ENCODE measurements at places on chromosomes 12 and 14.

DNA sequence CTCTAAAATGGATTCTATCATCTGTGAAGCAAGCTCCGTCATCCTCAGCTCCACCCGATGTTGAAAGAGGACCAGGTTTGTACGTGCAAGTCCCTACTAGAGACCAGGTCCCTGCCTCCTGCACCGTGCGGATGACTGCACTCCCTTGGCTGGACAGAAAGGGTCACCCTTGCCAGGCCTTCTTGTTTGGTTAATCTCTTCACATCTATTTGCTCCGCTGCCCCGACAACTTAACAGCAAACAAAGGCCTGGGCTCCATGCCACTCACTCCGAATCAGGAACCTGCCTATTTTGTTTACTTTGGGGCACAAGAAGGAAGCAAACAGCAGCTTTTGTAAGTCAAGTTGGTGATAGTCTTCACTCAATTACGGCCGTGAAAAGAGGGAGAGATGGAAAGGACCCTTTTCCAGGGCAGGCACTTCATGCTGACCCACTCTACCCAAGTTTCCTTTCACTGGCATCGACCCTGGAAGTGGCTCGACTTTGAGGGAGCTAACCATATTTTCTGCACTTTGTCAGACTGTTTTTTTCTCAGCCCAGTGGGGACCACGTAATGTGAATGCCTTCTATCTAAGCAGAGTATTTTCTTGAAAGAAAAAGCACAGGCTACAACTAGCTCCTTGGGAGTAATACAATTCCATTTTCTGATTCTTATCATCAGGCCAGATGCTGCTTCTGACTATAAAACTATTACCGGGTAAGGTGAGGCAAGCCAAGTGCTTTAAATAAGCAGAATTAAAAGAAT is 202.6 kb downstream of the FOXN3 start:
- DNase-seq: no peak

DNA sequence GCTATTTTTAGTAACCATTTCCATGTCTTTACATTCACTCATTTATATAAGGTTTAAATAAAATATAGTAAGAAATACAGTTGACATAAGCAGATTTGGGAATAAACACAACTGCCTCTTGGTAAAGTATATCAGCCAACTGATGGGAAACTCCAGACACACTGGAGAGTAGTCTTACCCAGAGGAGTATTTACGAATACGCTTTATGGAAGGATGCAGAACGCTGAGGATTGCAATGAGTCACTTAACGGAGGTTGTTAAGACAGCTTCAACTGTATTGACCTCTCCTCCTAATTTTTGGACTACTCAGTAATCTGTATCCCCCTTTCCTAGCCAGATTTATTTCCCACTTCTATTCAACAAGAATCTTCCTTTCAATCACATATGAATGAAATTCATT is 6.0 kb downstream of the C2CD5 start:
- DNase-seq: no peak

DNA sequence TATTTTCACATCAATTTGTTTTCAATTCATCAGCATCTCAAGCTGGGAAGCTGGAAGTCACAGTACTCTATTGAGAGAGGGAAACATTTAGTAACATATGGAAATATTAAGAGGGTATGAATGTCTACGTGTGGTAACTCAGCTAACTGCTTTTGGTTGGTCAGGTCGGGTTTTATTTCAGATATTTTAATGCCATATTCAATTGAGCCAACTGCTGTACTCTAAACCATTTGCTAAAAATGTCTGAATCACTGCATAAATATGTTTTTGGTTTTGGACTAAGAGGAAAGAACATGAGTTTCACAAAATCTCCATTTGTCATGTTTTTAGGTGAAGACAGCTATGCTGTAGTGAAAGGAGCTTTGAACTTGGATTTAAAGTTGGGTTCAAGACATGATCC is 18.9 kb upstream of the PPFIBP1 start:
- no peak for DNase-seq

DNA sequence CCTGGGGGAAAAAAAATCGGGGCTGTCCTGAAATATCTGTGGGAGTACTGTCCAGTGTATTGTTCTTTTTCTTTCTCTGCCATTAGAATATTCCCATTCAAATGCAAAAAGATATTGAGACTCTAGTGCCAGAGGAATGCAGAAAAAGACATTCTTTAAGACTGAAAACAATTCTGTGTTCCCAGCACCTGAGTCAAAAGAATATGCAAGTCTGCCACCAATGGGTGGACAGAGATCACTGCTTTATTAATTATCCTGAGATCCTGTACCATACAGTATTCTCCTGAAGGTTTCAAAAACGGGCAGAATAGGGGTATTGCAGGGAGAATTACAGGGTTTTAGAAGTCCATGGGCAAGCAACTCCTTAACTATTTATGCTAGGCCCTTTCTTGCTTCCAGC is 361.8 kb downstream of the C12orf50 start:
- DNase-seq: no peak

DNA sequence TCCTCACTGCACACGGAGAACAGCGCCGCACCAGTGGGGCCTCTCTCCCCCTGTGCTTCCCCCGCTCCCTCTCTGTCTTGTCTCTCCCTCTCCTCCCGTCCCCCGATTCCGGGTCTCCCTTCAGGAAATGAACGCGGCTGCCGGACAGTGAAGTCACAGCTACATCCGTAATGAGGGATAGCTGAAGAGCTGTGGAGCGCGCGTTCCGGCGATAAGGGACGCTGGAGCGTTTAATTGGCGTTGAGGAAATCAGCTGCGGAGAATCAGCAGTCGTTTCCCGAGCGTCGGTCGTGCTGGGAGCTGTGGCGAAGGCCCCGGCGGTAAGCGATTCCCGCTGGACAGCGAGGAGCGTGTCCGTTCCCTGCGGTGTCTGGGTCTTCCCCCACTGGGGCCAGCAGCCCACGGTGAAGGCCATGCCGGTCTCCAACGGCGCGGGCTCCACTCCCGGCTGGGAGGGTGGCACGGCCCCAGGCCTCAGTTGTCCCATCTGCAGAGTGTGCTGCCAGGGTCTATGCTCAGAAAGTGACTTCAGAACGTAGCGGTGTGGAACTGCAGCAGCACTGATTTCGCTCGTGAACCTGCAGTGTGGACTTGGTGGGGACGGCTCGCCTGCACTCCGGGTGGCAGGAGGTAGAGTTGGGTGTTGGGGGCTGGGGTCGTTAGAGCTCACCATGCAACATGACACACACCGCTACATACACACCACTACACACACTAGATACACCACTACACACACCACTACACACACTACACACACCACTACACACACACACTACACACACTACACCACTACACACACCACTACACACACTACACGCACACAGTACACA is 10.9 kb downstream of the NOC4L start:
- no peak for DNase-seq

DNA sequence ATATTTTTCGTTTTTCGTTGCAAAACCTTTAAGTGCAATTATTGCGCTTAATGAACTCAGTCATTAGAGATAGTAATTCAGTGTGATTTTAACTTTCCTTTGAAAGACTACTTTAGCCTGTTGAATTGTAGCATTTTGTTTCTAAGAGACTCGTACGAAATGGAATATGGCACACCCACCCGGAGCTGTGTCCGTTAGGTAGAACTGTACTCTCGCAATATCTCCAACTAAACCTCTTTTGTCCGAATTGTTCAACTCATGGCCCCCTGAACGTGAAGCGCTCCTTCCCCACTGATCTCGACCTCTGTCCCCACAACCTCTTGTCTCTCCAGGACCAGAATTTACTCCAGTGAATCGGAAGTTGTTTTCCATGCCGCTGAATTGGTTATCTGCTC is 800 bp downstream of the PCNX4 start:
- no peak for DNase-seq

GRCh38 chr14:97198813-97199212 is 401.6 kb downstream of the VRK1 start:
- DNase-seq: no peak

DNA sequence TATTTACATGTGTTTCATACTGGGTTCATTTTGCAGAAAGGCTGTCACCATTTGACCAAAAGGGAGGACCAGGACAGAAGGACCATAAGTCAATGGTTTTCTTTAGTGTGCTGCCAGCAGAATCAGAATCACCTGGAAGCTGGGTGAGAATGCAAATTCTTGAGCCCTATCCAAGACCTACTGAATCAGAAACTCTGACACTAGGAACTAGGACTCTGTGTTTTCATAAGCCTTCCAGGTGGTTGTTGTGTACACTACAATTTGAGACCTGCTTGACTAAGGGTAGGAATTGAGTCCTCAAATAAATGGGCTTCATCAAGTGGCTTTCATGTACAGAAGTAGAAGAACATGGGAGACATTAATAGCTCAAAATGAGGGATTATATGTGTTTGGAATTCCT is 32.2 kb downstream of the PDE6H start:
- DNase-seq: no peak

GRCh38 chr14:102415671-102416070 is 52.9 kb downstream of the TECPR2 start:
- DNase-seq: no peak

DNA sequence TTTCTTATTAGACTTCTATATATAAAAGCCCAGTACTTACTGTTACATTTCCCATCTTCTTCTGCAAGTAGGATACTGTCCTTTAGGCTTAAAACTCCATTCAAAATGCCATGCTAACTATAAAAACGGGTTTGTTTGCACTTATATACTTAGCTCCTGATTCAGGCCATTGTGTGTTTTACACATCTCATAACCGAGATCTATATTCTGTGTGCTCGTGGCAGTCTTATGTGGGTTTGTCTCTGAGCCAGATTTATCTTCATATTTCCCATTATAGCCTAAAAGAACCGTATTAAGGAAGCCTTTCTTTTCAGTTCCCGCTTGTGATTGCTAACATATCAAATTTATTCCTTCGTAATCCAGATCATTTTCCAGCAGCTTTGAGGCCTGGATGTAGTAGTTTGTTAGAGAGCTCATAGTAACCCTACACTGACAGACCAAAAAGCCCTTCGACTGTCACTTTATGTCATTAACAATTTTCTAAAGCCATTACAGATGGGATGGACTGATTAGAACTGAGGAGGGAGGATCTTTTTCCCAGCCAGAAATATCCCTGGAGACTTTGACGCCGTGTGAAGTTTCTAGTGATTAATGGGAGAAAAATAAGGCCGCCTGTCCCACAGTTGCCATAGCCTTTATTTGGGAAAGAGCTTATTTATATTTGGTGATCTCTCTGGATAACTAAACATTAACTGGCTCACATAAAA is 508.5 kb downstream of the FOXG1 start:
- DNase-seq: no peak

GRCh38 chr12:27284751-27285150 is 40.7 kb downstream of the STK38L start:
- no peak for DNase-seq

DNA sequence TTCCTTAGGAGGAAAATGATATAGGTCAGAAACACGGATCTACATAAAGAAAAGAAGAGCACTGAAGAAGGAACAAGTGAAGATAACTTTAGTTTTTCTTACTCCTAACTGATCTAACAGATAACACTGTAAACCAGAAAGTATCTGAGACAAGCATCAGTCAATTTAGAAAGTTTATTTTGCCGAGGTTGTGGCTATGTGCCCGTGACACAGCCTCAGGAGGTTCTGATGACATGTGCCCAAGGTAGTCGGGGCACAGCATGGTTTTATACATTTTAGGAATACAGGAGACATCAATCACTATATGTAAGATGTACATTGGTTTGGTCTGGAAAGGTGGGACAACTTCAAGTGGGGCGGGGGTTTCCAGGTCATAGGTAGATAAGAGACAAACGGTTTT is 23.0 kb downstream of the SAMD15 start:
- DNase-seq: no peak

- DNase-seq: no peak
Observed at GRCh38 chr12:96448300-96448699, 41.1 kb upstream of the CFAP54 start.

GRCh38 chr12:95266254-95266653 is 48.6 kb downstream of the VEZT start:
- DNase-seq: no peak

DNA sequence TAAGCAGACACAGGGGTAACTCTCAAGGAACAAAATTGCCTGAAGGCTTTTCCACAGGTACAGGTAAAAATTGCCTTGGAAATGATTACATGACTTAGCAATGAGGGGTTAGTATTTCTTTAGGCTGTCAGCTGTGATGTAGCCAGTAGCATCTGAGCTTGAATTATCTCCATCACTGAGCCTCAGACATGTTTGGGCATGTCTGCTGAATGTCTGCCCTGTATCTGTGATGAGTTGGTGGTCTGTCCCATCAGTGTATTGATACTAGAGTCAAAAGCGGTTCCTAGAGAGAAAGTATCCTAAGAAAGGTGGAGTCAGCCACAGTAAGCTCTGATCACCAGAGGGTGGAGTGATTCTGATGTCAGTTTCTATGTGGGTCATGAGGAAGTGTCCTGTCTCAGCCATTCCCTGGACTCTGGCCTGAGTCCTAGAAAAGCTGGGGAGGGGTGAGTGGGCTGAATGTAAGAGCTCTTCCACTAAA is 16.3 kb downstream of the AKAP6 start:
- DNase-seq: no peak

DNA sequence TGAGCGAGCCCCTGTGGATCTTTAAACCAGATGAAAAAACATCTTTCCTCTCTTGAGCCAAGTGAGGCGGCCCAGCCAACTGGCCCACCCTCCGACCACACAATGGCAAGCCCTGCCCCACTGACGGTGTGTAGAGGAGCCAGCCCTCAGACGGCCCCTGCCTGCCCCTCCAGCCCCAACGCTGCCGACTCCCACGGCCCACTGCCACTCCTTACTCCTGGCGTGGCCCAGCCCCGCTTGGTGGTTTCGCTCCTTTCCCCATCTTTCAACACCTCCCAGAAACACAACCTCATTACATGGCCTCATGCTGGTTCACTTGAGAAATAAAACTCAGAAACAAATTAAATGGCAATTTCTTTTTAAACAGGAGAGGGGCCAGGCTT is 80.6 kb upstream of the DICER1 start:
- DNase-seq: no peak

DNA sequence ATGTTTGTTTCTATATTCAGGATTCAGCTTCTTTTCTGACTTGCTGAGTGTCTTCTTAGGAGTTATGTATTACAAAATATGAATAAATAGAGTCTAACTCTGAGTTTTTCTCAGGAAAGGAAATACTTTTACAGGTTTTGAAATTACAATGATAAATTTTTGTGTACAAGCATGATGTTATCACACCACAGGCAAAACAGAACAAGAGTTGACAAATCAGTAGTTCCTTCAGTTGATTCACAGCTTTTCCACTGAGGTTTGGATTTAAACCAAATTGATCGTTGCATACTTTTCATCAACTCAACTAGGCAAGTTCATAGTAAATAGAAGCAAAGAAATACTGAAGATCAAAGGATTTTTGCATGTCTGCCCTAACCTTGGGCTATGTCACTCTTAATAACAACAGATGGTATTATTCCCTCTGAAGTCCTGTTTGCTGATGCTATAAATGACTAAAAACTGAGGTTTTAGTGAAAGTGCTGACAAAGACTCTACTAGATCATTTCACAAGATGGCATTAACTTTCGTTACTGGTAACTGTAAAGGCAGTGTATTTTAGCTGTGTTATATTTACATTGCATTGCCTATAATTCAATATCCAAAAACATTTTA is 520.2 kb downstream of the FLRT2 start:
- DNase-seq: no peak

- peak; percentile 79 for DNase-seq
Observed at GRCh38 chr12:52203079-52203921, 11.5 kb upstream of the KRT80 start.

Measured in GDM1 (cell line).